ENCODE measurements at places on chromosomes 6 and 20.

GRCh38 chr20:19568128-19568527, 189.9 kb upstream of the RIN2 start:
- no peak for DNase-seq

- DNase-seq: peak; percentile 56
Observed at GRCh38 chr6:121330516-121330915, 3.8 kb downstream of the TBC1D32 start.

DNA sequence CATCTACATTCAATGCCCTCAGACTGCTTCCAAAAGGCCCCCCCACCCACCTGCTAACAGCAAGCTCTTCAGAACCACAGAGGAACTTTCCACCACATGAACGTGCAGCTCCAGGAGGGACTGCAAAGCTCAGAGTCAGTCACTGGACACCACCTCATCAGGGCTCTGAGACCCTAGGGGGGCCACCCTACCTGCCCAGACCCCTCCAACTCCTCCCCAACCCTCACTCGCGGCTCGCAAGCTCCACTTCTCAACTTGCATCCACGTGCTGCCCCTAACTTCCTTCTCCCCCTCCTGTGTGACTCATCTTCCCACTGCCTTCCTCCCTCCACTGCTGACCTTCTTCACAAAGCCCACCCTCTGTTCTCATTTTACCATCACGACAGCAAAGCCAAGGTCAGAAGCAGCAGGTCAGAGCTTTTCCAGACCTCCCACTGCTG, 6.5 kb downstream of the MBOAT1 start:
- peak; percentile 71 for DNase-seq

GRCh38 chr6:45105170-45105820, 222.8 kb upstream of the RUNX2 start:
- no peak for DNase-seq

DNA sequence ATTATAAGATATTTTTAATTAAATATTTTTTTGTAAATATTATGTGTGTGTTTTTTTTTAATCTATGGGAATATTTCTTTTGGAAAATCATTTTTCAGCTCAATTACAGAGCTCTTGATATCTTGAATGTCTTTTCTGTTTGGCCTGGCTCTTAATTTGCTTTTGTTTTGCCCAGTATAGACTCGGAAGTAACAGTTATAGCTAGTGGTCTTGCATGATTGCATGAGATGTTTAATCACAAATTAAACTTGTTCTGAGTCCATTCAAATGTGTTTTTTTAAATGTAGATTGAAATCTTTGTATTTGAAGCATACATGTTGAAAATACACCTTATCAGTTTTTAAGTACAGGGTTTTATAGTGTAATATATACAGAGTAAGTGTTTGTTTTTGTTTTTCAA, 2.6 kb downstream of the ID4 start:
- DNase-seq: no peak

DNA sequence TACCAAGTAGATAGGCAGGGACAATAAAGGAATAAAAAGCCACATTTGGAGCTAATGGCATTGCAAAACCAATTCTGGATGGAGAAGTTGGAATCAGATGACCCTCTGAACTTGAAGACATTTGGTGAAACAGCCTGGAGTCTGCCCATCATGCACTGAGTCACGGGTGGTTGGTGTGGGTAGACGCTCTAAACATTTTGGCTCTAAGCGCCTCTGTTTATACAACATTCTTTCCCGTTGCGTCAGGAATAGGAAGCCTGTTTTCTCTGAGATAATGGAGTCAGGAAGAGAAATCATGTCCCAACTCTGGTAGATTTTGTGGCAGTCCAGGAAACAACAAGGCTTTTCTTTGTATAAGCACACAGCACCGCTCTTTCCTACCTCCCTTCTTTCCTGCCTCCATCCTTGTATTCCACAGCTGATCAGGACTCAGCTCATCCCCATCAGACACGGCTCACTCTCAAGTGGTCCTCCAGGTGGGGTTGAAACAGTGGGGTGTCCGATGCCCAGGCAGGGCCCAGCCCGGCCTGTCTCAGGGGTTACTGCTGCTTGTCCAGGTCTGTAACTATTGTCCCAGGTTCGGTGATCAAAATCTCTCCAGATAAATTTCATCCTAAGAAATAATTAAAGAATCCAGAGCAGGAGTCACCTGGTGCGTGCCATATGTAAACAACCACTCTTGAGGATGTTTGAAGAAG, 12.1 kb upstream of the RAMACL start:
- peak; percentile 67 for DNase-seq

DNA sequence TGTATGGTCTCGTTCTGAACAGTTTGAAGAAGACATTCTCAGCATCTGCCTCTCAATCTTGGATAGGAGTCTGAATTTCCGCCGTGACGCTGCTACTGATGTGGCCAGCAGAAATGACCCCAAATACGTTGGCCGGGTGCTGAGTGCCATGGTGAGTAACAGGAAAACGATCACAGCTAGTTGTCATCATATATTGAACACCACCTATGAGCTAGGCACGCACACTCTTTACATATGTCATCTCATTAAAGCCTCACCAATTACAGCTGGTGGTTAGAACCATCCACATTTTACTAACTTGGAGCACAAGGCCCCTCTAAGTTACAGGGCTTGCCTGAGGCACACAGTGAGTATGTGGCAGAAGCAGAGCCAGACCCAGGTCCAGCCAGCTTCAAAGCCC, 17.1 kb downstream of the TGM3 start:
- DNase-seq: no peak

DNA sequence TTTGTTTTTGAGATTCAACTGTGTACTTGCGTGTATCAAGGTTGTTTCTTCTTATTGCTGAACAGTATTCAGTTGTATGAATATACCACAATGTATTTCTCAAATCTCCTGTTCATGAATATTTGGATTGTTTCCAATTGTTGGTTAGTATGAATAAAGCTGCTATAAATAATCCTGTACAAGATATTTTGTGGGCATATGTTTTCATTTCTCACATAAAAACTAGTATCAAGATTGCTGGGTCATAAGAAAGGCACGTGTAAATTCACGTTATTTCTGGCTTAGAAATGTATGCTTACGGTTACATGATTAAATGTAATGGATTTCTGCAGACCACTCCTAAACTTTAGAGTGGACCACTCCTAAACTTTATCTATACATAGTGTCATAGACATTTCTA, 96.6 kb downstream of the BTBD3 start:
- no peak for DNase-seq

DNA sequence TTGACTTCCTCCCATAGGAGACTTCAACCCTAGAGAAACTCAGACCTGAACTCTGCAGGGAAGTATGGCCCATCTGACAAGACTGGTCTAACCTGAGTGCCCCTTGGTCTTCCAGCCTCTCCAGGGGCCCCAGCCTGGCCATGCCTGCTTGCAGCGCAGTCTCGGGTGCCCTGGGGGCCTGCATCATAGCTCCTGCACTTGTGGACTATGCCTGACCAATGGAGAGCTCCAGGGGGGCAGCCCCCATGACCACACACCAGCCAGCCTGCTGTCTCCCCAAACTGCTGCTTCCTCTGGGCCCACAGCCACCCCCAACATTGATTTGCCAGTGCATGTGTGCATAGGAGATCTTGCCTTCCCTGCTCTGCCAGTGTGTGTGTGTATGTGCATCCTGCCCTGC, 608.6 kb upstream of the MARCKS start:
- DNase-seq: no peak

DNA sequence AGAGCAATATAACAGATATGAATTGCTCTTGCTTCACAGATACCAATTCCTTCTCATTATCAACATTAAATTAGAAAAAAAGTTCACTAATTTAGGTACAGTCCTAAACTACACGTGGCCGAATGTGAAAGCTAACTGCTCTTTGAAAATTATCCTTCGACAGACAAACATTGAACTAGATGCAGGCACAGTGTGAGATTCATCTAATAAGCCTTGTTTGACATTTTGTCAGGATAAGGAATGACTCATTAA, 1.1 kb downstream of the FAM184A start:
- DNase-seq: no peak

GRCh38 chr6:54286141-54286540, 22.1 kb upstream of the TINAG start:
- no peak for DNase-seq

DNA sequence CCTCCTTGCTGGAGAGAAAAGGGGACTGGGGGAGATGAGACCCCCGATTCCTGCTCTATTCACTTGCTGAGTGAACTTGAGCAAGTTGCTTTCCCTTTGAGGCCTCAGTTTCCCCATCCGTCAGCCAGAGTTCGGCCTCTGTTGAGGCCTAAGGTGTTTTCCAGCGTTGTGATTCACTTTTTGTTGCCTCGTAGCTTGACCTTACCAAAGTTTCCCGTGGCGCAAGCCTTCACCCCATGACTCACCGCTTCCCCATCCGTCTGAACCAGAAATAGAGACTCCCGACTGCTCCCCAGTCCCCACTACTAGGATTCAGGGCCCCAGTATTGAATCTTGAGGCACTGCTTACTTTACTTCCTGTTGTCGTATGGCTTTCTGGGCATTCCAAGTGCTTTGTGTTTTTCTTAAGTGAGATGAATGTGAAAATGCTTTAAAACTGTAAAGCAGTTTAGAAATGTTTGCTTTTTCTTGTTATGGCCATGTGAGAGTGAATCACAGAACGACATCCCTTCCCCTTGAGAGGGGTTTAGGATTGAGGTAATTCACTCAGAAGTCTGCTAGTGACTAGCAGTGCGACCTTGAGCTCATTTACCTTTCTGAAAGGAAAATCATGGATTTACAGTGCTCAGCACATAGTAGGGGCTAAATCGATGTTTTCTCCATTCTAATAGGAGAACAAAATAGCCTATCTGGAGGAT, 1.2 kb downstream of the CHMP4B start:
- peak; percentile 60 for DNase-seq

DNA sequence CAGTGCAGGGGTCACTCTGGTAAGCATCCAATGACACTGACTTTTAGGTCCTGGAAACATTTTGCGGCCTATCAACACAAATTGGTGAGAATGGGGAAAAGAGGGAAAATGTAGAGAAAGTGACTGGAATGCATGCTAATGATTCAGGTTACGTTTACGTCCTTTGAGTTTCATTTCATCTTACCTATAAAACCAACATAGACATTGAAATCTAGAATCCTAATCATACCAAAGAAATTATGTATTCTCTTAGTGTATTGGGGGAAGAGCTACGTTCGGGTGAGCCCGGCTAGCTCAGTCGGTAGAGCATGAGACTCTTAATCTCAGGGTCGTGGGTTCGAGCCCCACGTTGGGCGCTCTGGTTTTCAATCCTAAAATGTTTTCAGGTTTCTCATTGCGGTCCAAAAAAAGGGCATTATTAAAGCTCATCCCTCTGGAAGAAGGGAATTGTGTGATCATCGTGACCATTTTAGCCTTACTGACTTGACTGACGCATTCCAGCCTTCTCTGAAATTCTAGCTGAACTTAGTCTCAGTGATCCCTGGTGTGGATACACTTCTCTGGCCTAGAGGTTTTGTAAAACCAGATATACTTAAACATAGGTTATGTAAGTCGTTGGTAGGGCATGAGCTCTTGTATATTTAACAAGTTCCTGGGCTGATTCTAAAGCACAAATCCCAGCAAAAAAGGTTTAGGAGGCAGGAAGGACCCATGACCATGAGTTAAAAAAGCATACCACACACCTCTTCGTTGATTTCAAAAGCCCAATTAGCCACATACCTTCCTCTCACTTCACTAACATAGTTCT, 18.3 kb downstream of the HMGN4 start:
- peak; percentile 52 for DNase-seq

GRCh38 chr6:165245701-165246100, 63.7 kb downstream of the C6orf118 start:
- no peak for DNase-seq

- DNase-seq: peak; percentile 97
Observed at GRCh38 chr6:16179970-16180431, 51.1 kb downstream of the MYLIP start.

DNA sequence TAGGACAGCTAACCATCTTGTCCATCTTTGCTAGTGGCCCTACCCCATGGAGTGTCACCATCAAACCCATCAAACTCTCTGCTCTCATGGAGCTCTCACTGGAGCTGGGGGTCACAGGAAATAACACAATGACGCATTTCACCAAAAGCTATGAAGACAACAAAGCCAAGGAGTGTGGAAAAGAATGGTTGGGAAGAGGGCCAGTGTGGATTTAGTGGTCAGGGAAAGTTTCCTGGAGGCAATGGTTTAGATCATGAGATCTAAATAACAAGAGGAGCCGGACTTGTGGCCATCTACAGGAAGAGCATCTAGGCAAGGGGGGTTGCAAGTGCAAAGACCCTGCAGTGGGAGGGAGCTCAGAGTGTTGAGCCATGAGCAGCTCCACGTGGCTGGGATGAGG, 189.5 kb downstream of the BMP7 start:
- no peak for DNase-seq

DNA sequence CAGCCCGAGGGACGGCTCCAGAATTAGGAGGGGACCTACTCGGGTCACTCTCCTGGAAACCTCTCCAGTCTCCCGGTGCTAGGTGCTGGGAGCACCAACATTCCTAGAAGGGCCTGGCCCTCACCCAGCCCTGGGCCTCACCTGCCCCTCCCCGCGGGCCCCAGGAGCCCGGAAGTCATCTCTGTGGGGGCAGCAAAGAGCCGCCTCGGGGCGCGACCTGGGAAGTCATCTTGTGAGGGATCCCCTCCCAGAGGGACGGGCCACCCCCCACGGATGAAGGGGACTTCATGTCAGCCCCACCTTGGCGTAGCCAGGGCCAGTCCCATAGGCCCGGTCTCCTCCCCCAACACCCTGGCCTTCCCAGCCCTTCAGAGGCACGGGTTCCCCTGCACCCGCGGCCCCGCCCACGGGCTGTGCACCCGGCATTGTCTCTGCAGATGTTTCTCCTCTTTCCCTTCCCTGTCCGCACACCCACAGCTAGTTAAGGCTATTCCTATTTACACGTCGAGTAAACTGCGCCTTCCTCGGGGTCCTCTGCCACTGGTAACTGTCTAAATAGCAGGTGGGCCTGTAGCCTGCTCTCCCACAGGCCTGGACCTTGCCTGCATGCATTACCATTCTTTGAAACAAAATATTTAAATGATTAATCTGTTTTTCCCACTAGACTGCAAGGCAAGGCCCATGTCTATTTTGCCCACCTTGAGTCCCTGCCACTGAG, 896 bp upstream of the RNASET2 start:
- peak; percentile 37 for DNase-seq

DNA sequence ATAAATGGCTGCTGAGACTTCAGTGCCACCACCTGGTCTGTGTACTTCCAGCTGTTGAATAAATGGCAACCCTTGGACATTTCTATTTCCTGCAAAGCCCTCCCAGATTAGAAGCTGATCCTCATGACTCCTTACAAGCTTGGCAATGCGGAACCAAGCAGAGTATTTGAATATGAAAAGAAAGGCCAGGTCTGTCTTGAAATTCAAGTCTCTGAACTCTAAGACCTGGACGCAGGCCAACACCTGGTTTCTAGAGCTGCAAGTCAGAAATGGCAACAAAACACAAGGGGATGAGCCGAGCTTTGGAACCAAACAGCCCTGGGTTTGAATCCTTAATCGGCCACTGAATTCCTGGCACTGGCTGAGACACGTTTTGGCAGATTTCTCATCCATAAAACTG, 353.4 kb downstream of the PTPRT start:
- no peak for DNase-seq

GRCh38 chr20:38479596-38479995, 7.0 kb downstream of the RALGAPB start:
- no peak for DNase-seq

Data from common myeloid progenitor, CD34-positive (primary cell).